ENCODE measurements at places on chromosomes 3 and 15.

DNA sequence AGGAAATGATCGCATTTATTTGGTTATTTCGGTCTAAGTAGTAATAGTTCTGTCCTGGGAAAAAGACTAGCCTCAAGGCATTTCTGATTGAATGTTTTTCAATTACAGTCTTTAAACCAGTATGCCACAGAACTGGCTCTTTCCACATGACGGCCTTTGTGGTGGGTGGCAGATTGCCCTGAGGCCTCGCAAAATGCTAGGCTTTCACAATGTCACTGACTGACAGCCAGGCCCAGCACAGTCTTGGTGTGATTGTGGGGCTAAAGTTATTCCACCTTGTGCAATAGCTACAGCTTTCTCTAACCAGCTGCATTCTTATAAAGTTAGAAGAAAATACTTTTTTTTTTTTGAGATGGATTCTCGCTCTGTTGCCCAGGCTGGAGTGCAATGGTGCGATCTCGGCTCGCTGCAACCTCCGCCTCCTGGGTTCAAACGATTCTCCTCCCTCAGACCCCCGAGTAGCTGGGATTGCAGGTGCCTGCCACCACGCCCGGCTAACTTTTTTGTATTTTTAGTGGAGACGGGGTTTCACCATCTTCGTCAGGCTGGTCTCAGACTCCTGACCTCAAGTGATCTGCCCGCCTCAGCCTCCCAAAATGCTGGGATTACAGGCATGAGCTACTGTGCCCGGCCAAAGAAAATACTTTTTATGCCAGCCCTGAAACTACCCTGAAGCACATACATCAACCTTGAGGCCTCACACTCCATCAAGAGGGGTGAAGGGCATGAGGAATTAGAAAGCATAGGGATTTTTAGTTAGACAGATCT lies 2.5 kb upstream of the ADIPOQ start:
- no peak for DNase-seq

DNA sequence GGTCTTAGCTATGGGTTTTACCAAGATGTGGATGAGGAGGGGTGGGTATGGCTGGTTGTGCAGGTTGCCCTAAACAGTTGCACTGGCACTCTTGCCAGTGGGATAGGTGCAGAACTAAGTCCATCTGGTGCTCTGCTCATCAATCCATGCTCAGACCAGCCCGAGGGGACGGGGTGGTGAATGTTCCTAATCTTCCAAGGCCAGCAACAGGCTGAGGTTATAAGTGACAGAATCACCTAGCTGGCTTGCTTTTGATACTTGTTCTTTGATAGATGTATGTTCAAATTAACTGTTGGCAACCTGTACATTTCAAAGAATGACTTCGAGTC lies 53.5 kb upstream of the CCR2 start:
- no peak for DNase-seq

DNA sequence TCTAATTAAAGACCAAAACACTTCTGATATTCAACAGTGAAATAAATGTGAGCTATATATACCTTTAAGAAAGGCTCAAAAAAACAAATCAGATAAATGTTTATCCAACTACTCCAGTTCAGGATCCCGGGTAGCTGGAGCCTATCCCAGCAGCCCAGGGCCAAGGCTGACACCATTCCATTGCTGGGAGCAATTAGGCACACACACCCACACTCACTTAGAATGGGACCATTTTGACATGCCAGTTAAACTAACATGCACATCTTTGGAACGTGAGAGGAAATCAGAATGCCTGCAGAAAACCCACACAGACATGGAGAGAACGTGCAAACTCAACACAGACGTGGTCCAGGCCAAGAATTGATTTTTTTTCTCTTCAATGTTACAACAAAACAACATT lies 30.0 kb upstream of the PLSCR4 start:
- no peak for DNase-seq

GRCh38 chr15:50797926-50798325 lies 32.4 kb upstream of the SPPL2A start:
- peak; percentile 67 for DNase-seq

GRCh38 chr3:103511891-103512290 lies 1077.1 kb downstream of the ZPLD1 start:
- no peak for DNase-seq

DNA sequence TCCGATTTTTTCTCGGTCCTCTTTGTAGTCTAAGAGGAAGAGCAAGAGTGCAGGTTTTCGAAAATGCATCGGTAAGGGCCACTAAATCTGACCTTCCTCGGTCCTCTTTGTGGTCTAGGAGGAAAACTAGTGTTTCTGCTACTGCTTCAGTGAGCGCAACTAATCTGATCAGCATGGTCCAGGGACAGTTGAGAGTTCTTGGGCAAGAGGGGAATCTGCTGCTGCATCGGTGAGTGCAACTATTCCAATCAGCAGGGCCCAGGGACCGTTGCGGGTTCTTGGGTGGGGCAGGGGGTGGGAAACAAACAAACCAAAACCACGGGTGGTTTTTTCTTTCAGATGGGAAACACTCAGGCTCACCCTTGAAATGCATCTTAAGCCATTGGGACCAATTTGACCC lies 10.5 kb upstream of the OSBPL11 start:
- DNase-seq: no peak

DNA sequence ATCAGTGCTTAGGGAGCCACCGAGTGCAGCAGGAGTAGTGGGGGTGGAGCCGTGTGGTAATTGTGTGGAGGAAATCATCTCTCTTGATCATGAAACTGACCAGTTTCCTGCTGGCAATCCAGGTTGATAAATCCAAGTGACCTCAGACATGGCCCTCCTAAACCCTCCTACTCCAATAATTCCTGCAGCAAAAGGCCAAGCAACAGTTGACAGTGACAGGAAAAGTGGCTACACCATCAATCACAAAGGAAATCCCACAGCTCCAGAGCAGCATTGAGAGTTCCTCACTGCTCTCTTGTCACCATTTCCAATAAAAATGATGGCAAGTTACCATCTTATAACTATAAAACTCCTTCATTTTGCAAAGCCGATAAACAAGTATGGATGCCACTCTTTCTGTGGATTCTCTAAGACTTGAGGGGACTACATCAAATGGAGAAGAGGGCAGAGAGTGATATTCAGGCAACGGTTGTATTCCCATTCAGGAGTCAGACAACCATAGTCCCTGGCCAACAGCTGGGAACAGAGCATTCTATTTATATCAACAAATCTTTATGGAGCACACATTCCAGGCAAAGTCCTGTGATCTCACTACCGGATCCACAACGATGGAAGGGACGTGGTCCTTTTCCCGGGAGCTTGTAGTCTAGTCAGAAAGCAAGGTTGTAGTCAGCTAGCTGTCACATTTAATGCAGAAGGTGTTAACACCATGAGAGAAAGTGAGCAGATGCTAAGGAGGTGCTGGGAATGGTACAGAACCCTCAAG lies 312.5 kb upstream of the CTNNB1 start:
- DNase-seq: no peak

DNA sequence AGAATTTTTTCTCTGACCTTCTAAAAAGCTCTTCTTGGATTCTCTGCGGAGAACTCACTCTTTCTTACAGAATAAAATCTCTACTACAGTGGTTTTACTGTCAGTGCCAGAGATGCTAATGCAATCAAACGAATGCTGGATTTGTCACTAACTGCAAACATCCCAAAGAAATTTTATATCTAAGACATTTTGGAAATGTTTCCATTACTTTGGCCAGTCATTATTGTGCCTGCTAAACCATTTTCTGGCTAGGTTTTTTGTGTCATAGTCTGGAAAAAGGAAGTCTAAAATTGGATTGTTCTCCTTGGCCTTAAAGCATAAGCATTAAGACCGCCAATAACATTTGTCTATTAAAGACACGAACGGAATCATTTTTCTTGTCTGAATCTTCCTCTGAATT lies 54.0 kb downstream of the PLOD2 start:
- DNase-seq: no peak

DNA sequence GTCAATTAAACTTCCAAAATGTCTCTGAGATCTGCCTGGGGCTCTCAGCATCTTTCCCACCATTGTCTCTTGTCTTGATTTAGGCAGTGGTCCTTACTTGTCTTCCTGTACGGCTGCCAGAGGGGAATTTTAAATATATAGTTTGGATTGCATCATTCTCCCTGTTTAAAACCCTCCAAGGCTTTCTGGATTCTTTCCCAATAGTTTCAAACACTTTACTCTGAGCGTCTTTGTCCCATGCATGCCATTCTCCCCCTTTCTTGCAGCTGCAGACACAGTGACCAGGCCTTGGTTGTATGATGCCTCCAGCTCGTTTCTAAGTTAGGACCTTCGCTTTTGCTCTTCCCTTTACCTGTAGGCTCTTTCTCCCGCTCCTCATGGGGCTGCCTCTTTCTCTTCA lies 323.3 kb upstream of the CTNNB1 start:
- no peak for DNase-seq

- DNase-seq: peak; percentile 59
These were observed 2.8 kb downstream of the SQOR start for GRCh38 chr15:45637552-45638033.

DNA sequence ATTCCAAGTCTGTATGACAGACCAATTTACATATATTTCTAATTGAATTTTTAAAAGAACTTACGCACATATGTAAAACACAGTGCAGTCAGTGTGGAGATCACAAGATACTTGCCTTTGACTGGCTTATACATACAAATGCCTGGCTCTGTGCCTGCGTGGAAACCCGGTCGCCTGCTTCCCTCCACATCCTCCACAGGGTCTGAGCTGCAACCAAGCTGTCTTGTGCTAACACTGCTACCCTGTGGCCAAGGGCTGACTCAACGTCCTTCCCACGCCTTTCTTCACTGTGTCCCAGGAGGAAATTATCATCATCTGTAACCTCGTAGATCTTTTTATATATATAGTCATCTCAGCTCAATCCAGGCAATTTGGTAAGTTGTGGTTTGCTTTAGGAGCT lies 117.0 kb downstream of the WNT7A start:
- DNase-seq: no peak

DNA sequence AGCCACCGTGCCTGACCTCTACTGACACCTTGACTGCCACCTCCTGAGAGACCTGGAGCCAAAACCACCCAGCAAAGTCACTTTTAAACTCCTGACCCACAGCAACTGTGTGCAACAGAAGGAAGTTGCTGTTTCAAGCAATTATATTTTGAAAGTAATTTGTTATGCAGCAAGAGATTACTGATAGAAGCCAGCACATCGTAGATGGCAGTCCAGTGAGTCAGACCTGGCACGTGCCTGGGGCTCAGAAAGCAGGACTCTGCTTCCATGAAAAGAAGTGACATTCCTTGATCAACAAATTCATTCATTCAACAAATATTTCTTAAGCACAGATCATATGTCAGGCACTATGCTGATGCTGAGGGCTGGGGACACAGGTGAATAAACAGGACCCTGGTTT lies 5.7 kb upstream of the CSPG4 start:
- DNase-seq: no peak

GRCh38 chr3:111521891-111522290 lies 20.1 kb upstream of the CD96 start:
- DNase-seq: no peak

- DNase-seq: no peak
These were observed 29.3 kb downstream of the GRK7 start for GRCh38 chr3:141792495-141792894.

- DNase-seq: no peak
These were observed 9.0 kb downstream of the MYD88 start for GRCh38 chr3:38147421-38147820.

GRCh38 chr3:27629366-27629765 lies 92.8 kb downstream of the EOMES start:
- DNase-seq: no peak

GRCh38 chr15:81160312-81161159 lies 26.5 kb downstream of the CFAP161 start:
- DNase-seq: peak; percentile 26
